ENCODE measurements at places on chromosomes 3 and 15. TPM values are rescaled to one million over a fixed set of nuclear protein-coding genes. Genes with fewer than 3 reads are reported as not detected.

- DNase-seq, result no peak
These were observed 75.5 kb downstream of the ZBTB20 start for GRCh38 chr3:115071601-115072000.

DNA sequence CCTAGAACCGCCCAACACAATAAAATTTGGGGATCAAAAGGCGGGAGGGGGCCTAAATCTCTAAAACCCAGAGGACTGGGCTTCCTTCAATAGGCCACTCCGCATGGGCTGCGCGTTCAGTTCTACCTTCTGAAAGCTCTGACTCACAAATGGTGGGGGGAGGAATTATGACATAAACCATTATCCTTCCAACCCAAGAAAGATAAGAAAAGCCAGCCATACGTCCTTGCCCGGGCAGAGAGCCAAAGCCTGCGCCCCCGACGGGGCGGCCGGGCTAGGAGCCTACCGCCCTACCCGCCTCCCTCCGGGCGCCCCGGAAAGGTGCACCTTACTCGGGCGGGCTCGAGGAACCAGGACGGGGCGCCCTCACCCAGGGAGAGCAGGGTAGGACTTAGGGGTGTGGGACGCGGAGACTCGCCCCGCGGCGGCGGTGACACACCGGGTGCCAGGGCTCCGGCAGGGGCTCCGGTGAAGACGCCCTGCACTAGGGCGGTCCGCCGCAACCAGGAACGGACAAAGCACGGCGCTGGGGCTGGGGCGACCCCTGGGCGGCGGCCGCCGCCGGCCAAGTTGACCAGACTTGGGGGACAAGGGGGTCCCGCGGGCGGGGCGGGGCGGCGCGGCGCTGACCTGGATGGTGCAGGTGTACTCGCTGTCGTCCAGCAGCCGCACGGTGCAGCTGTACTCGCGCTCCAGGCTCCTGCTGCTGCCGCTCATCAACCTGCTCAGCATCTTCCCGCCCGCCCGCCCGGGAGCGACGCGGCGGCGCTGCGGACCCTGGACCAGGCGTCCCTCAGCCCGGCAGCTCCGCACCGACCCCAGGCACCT lies 534 bp downstream of the FRMD5 start:
- peak; percentile 34 for DNase-seq

Gene SERINC4
- polyA plus RNA-seq, result 0.44 TPM

DNA sequence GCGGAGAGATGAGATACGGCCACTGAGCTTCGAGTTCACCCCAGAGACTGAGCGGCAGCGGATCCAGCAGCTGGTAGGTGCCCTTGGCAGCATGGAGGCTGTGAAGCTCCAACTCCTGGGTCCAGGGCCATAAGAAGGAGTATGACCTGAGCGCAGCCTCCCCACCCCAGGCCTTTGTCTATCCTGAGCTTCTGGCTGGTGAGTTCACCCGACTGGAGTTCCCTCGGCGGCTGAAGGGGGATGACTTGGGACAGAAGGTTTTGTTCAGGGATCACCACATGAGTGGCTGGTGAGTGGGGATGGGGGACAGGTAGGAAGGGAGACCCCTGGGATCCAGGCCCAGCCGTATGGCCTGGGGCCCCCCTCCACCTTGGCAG lies 2.6 kb downstream of the PPM1M start:
- DNase-seq, result no peak

- no peak for DNase-seq
These were observed 38.3 kb downstream of the SCAPER start for GRCh38 chr15:76866716-76867321.

Gene COL8A1
- polyA plus RNA-seq, result 5.1 TPM

Gene LRRC57
- polyA plus RNA-seq, result 18.0 TPM

- no peak for DNase-seq
These were observed 274.9 kb upstream of the ZPLD1 start for GRCh38 chr3:102159810-102160451.

Gene COL6A6
- polyA plus RNA-seq, result 0.41 TPM

DNA sequence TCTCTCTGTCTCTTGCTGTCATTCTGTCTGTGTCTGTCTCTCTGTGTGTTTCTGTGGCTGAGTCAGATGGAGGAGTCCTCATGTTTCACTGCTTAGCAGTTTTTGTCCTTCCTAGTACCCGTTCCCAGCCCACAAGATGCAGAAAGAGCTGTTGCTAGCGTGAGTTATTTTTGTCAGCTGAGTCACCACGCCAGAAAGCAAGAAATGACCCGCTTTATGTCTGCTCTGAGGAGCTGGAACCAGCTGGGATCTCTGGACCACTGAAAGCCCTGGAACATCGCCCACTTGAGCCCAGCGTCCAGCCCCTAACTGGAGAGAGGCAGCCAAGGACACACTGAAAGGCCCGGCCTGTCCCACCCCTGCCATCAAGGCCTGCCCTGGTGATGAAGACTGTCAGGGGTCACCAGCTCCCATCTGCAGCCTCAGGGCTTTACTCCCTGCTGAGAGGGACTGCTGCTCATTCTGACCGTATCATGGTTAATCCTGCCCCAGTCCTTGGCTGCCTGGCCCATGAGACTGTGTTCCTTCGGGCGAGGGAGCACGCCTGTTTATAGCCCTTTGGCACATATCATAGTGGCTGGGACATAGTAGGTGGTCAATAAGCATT lies 101.7 kb upstream of the TPM1 start:
- DNase-seq, result peak; percentile 88

GRCh38 chr15:57393061-57393460 lies 16.8 kb downstream of the CGNL1 start:
- no peak for DNase-seq

Gene TRPM1
- not detected for polyA plus RNA-seq

Gene MYZAP
- polyA plus RNA-seq, result 175 TPM

Gene GOLGA6L9
- polyA plus RNA-seq, result 7.3 TPM

GRCh38 chr3:105351821-105352220 lies 14.9 kb upstream of the ALCAM start:
- peak; percentile 46 for DNase-seq

Gene GXYLT2
- polyA plus RNA-seq, result 25.7 TPM

GRCh38 chr3:130850843-130851242 lies 43.0 kb upstream of the ATP2C1 start:
- DNase-seq, result no peak

DNA sequence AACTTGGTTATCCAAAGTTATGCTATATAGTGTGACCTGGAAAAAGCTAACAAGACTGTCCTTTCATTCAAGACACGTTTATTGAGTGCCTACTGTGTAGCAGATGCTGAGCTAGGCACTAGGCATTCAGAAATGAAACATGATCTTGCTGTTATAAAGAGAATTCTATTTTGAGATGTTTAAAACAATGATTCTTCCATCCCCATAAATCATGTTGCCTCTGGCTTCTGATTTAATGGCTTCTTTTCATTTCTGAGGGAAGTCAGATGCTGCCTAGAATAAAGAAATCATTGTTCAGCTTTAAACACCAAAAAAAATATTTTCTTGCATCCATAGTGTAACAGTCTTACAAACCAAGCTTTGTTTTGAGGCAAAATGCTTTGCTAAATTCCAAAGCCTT lies 620.9 kb upstream of the UBE2E2 start:
- DNase-seq, result no peak

- DNase-seq, result peak; percentile 50
These were observed 7.2 kb downstream of the CLCN2 start for GRCh38 chr3:184354121-184354728.

Gene MAGEL2
- 8.9 TPM for polyA plus RNA-seq

DNA sequence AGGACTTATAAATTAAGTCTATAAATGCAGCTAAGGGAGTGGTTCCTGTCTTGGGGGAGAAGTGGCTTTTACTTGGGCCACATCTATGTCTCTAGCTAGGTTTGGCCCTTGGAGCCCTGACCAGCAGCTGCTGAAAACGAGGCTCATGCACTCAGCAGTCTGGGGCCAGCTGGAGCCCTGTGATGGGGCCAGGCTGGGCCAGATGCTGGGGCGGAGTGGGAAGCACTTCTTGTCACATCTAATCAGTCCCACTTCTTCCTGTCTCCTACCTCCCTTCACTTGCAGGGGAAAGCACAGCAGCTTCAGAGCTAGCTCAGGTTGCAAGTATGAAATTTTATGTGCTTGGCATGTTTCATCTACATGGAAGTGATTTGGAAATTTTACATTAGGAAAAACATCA lies 209.9 kb upstream of the ROPN1 start:
- no peak for DNase-seq

DNA sequence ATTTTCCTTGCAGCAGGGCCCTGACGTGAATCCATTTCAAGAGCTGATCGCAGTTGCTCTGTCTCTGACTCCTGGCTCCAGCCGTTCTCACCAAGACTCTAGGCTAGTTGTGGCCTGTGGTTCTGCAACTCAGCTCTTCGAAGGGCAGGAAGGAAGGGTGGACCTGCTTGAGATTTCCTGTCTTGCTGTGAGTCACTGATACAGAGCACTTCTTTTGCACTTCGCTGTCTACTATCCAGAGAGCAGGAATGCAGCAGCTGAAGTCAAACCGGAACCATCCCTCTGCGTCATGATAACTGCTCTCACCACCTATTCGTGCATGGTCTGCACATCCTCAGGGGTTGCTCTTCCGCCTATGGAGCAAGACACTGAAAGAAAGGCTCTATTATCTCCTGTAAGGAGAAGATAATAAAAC lies 59.7 kb downstream of the RAP2B start:
- DNase-seq, result peak; percentile 41

Measured in cardiac muscle cell (in vitro differentiated cells and primary cell).